HL-60 (cell line): ENCODE measurements at places on chromosomes 12 and 14.

- DNase-seq, result no peak
Measured at GRCh38 chr14:98070536-98070935, 1201.5 kb downstream of the BCL11B start.

DNA sequence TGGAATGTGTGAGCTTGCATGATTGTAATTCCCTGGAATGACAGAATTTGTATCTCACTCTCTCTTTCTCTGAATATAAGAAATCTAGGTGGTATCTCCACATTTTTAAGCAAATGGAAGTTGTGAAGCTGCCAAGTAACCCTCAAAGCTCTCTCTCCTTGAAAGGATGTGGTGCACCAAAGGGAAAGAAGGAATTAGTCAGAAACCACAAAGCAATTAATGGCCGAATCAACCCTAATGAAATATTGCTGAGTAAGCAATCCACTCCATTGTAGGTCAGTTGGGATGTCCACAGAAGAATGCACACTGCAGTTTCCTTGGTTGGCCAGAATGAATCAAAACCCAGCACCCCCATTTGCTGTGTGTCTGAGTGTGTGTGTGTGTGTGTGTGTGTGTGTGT is 153.5 kb downstream of the KCNA5 start:
- DNase-seq, result no peak

DNA sequence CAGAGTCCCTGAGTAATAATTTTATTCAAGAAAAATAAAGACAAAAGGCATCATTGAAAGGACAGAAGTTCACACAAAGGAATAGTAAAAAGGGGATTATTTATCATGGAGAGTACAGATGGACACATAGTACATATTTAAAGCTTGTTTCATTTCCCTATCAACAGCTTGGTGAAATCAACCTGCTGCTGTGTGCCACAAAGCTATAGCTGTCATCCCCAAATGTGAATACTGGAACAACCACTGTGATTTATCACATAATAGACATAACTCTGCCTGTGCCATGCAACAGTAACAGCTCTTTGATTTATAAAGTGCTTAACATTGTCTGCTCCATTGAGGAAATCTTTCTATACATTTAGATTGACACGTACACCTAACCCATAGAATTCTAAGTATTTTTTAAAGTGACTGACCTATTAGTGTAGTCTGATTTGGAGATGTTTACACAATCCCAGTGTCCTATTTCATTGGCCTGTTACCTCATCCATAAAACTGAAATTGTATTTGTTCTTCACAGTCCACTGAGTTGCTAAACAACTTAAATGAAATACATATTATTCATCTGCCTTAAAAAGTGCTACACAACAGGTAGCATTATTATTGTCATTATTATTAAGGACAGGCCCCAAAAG is 3.3 kb downstream of the NEMF start:
- no peak for DNase-seq

- peak; percentile 42 for DNase-seq
Measured at GRCh38 chr12:40325349-40325960, 100.7 kb downstream of the LRRK2 start.

- DNase-seq, result peak; percentile 79
Measured at GRCh38 chr14:104932676-104933631, 8.3 kb downstream of the PLD4 start.
